ENCODE measurements at places on chromosomes 7 and 10.

- no peak for DNase-seq
These were observed 34.8 kb downstream of the MDFIC start for GRCh38 chr7:114956702-114957101.

DNA sequence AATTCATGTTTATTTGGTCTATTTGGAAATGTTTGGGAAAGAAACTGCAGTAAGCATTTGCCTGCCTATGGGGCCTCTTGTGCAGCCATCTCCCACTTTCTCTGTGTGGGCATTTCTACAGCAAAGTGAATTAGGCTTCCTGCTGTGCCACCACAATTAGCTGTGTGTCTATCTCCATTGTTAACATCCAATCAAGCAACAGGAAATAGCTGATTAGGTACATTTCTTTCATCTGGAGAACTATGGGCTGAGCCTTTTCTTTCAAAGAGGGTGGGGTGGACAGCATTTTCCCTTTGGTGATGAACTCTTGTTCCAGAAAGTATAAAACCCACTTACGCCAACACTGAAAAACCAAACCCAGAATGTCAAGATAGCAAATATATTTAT, 640.0 kb downstream of the ACTR3B start:
- DNase-seq = no peak

- no peak for DNase-seq
These were observed 177.6 kb upstream of the SEMA3A start for GRCh38 chr7:84372155-84372621.

DNA sequence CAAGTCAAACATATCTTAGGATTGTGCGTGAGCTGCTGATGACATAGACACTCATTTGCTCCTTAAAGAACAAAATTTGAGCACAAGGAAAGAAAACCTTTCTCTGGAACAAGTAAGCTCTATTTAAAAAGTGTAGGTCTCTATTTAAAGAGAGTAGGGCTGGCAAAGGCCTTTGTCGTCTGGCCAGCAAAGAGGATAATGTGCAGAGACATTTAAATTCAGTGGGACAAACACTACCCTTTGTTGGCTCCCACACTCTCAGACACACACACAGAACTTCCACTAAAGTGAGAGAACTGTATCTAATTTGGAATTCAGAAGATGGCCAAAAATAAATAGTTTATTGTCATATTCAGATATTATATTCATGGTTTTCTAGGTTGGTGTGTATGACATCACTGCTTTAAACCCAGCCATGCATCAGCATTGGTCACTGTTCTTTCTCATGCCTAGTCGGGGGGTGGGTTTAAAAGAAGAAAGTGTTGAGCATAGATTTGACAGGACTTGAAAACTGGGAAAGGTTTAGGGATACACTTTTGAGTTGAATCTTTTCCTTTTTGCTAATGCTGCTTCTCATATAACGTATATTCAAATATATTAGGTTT, 49.5 kb upstream of the HDAC9 start:
- DNase-seq = no peak

- no peak for DNase-seq
These were observed 40.5 kb upstream of the BNIP3 start for GRCh38 chr10:132022241-132022640.
